ENCODE measurements at places on chromosomes 3 and 15.

GRCh38 chr15:57253500-57253899, 122.8 kb upstream of the CGNL1 start:
- no peak for DNase-seq

GRCh38 chr3:66610562-66610909, 109.7 kb upstream of the LRIG1 start:
- no peak for DNase-seq

- no peak for DNase-seq
Measured at GRCh38 chr3:70392227-70392626, 79.8 kb upstream of the MDFIC2 start.

- no peak for DNase-seq
Measured at GRCh38 chr3:150307311-150308036, 100.6 kb upstream of the TSC22D2 start.

GRCh38 chr3:46440531-46441294, 24.0 kb downstream of the LTF start:
- DNase-seq, result peak; percentile 42

DNA sequence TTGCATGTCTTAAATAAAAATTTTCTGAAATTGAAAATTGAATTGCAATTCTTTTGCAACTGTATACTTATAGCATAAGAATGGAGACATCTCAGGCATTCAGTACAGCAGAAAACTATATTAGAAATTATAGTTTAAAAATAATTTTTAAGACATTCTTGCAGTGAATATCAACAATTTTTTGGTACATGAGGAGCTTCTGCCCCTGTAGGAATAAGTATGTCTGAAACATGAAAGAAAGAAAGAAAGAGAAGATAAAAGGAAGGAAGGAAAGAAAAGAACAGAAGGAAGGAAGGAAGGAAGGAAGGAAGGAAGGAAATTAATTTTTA, 165.0 kb downstream of the GMNC start:
- DNase-seq, result no peak

- peak; percentile 46 for DNase-seq
Measured at GRCh38 chr3:43783987-43784639, 93.4 kb downstream of the ABHD5 start.

DNA sequence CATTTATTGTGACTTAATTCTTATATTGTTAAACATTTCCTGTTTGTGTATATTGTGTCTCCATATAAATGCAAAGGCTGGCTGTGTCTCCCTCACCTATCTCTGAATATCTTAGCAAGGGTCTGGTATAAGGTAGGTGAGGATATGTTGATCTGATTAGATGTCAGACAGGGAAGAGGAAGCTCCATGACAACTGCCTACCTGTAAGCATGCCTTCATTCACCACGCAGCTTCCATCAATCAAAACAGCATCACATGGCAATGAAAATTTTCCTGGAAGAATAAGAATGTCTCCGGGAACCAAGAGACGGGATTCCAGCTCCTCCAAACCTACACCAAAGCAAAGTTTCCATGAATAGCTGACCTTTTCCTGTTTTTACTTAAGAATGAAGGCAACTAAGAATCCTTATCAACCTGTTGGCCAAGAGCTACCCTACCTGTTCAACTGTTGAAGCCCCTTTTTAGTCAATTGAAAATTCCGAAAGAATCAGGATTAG, 34.8 kb downstream of the ATP13A5 start:
- no peak for DNase-seq

DNA sequence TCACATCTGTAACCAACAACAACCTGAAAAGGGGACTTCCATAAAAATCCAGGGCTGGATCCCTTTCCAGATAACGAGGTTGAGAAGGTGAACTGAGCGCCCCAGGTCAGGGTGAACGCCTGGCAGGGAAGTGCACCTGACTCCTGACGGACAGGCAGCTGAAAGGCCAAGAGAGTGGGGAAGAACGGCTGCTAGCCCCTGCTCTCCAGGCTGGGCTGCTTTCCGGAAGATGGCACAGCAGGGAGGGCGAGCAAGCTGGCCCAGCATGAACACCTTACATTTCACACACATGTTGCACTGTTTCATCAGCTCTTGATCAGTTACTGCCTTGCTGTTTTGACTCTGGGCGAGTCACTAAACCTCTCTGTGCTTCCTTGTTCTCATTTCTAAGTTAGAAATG, 127.2 kb upstream of the IQSEC1 start:
- DNase-seq, result no peak

- DNase-seq, result no peak
Measured at GRCh38 chr15:60390231-60390630, 7.6 kb downstream of the ANXA2 start.
